ENCODE measurements at places on chromosomes 2 and 18. TPM values are rescaled to one million over a fixed set of nuclear protein-coding genes. Genes with fewer than 3 reads are reported as not detected.

DNA sequence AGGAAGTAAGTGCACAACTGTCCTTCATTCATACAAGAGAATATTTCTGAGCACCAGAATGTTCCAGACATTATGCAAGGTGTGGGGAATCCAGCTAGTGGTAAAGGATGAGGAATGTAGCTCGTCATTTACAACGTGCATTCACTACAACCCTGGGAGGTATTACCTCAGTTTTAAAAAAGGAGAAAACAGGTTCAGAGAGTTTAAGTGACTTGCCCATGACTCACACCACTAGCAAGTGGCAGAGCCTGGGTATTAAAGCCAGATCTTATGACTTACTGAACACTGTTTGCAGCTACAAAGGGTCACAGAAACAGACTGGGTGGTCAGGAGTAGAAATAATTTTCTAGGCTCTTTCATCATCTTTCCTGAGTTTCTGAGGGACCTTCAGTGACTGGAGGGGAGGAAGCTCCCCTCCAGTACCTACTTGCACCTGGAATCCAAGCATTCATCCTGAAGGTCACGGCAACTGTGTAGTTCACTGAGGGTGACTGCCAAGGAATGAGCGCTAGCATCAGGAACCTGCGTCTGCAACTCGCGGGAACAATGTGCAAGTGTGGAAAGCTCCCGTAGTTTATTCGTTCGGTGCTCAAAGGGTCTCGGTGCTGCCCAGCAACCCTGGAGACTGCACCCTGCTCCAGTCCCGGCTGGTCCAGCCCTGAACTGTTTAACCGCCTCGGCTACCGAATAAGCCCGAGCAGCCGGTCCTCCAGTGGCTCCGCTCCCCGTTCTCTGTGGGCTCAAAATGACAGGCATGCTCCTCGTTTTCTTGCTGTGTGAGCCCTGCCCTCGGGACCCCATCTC lies 647 bp downstream of the CCDC121 start:
- peaks cover 34% of the 10 kb centered on the region for H3K36me3 ChIP-seq
- peak overlapping the region; percentile 73 for H3K27ac ChIP-seq
- peaks cover 31% of the 10 kb centered on the region for H3K4me1 ChIP-seq
- peak overlapping the region; percentile 83 for H3K4me3 ChIP-seq
- H3K27me3 ChIP-seq, result no peaks in the 10 kb centered on the region
- no peak for DNase-seq

DNA sequence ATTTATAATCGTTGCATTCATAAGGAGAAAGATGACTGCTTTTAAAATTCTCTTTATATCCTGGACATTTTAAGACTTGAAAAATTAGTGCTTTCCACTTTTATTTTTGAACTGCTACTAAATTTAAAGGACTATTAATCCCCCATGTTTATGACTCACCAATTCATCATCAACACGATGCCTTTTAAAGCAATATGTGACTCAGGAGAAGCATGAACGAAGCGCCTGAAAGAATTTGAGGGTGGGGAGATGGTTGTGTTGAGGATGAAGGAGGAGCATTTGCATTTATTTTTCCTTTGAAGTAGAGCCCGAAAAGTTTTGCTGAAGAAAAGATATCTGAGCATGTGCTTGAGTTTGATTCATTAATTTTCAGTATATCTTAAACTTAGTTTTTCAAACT lies 192.2 kb upstream of the LRRTM1 start:
- no peak overlapping the region for H3K27ac ChIP-seq
- no peak for DNase-seq
- peaks cover 4% of the 10 kb centered on the region for H3K4me1 ChIP-seq
- no peaks in the 10 kb centered on the region for H3K27me3 ChIP-seq
- no peak overlapping the region for H3K4me3 ChIP-seq
- no peaks in the 10 kb centered on the region for H3K36me3 ChIP-seq

The HAAO gene
- total RNA-seq, result 4.7 TPM

The PCARE gene
- not detected for total RNA-seq

The FBXO41 gene
- total RNA-seq, result 5.2 TPM

DNA sequence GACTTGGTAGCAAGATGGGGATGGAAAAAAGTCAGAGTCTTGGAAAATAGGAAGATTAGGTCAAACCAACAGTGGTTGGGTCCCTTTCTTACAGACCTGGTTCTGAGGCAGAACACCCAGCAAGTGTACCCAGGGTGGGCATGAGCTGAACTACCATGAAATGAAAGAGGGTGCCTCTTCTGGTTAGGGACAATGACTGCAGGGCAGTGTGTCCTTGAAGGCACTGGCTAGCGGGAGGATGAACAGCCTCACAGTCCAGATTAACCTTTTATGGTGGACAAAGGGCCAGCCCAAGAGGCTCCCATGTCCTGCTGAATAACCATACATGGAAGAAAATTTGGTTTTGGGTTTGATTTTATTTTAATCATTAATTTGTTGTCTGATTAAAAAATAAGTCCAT lies 61.8 kb upstream of the CCDC85A start:
- H3K4me1 ChIP-seq, result no peaks in the 10 kb centered on the region
- H3K4me3 ChIP-seq, result no peak overlapping the region
- peak; percentile 68 for DNase-seq
- H3K27ac ChIP-seq, result no peak overlapping the region

GRCh38 chr18:77201506-77201905 lies 48.1 kb upstream of the GALR1 start:
- H3K4me3 ChIP-seq, result no peak overlapping the region
- no peak overlapping the region for H3K27ac ChIP-seq
- H3K4me1 ChIP-seq, result no peaks in the 10 kb centered on the region
- no peaks in the 10 kb centered on the region for H3K36me3 ChIP-seq
- no peak for DNase-seq

- no peaks in the 10 kb centered on the region for H3K27me3 ChIP-seq
- no peaks in the 10 kb centered on the region for H3K4me1 ChIP-seq
- DNase-seq, result no peak
- H3K36me3 ChIP-seq, result peaks cover 43% of the 10 kb centered on the region
These were observed 42.5 kb upstream of the NFATC1 start for GRCh38 chr18:79353267-79353666.

GRCh38 chr18:79211844-79212243 lies 142.7 kb downstream of the ATP9B start:
- peaks cover 4% of the 10 kb centered on the region for H3K4me1 ChIP-seq
- H3K27me3 ChIP-seq, result no peaks in the 10 kb centered on the region

The COLEC11 gene
- 19.1 TPM for total RNA-seq

GRCh38 chr2:16728351-16729136 lies 62.9 kb upstream of the CYRIA start:
- H3K27ac ChIP-seq, result no peak overlapping the region
- H3K27me3 ChIP-seq, result no peaks in the 10 kb centered on the region
- no peak overlapping the region for H3K4me3 ChIP-seq

The EVX2 gene
- not detected for total RNA-seq

The ABI2 gene
- 63.2 TPM for total RNA-seq

The MSH6 gene
- total RNA-seq, result 43.0 TPM

GRCh38 chr2:151945602-151946001 lies 117.4 kb upstream of the ARL5A start:
- H3K27ac ChIP-seq, result no peak overlapping the region
- H3K36me3 ChIP-seq, result no peaks in the 10 kb centered on the region
- H3K4me3 ChIP-seq, result no peak overlapping the region
- H3K27me3 ChIP-seq, result no peaks in the 10 kb centered on the region

DNA sequence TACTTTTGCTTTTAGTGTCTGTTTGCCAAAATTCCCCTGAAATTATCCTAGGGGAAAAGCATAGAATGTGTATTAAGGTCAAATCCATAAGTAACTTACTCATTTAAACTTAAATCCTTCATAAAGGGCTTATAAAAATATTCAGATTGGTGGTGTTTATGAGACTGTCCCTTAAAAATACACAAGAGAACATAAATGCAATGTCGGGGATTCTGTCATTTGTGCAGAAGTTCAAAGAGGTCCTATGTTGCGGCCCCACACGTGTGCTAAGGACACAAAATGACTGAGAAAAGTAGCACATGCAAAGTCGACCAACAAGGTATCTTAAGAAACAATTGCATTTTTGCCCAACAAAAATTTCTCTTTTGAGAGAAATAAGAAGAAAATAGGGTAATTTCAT lies 225.1 kb downstream of the PIEZO2 start:
- H3K27ac ChIP-seq, result no peak overlapping the region
- peaks cover 28% of the 10 kb centered on the region for H3K4me1 ChIP-seq
- H3K4me3 ChIP-seq, result no peak overlapping the region
- peaks cover 6% of the 10 kb centered on the region for H3K27me3 ChIP-seq
- H3K36me3 ChIP-seq, result no peaks in the 10 kb centered on the region
- no peak for DNase-seq

GRCh38 chr2:223003191-223003590 lies 48.8 kb upstream of the KCNE4 start:
- H3K36me3 ChIP-seq, result no peaks in the 10 kb centered on the region
- no peaks in the 10 kb centered on the region for H3K4me1 ChIP-seq

- no peak overlapping the region for H3K4me3 ChIP-seq
- peaks cover 21% of the 10 kb centered on the region for H3K4me1 ChIP-seq
- H3K27ac ChIP-seq, result no peak overlapping the region
- DNase-seq, result no peak
- H3K36me3 ChIP-seq, result no peaks in the 10 kb centered on the region
These were observed 114.7 kb downstream of the SH3BP4 start for GRCh38 chr2:235066490-235066889.

The PLEK gene
- 3.1 TPM for total RNA-seq

- DNase-seq, result no peak
- H3K36me3 ChIP-seq, result no peaks in the 10 kb centered on the region
- peak overlapping the region; percentile 76 for H3K27ac ChIP-seq
- no peaks in the 10 kb centered on the region for H3K27me3 ChIP-seq
- H3K4me1 ChIP-seq, result peaks cover 87% of the 10 kb centered on the region
- H3K4me3 ChIP-seq, result no peak overlapping the region
These were observed 57.5 kb downstream of the HS1BP3 start for GRCh38 chr2:20593072-20594034.
